NCI-H2081 (cell line): ENCODE measurements at places on chromosomes 1 and 21.

GRCh38 chr1:226626577-226626956 is 78.0 kb downstream of the STUM start:
- peak; percentile 19 for DNase-seq

DNA sequence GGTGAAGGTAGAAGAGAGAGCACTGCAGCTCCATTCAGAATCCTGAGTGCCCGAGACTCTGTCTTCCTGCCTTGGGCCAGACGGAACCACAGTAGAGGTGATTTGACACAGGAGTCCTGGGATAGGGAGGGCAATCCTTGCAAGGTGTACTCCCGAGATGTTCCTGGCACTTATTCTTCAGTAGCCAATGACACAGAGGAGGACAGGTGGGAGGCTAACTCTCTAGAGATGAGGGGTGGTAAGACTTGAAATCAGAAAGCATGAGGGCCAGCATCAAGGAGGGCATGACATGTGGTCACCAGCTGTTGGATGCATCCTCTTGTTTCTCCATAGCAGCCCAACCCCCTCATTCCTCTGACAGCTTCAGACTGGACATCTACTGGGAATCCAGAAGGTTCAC is 56.3 kb downstream of the CSMD2 start:
- DNase-seq: no peak

DNA sequence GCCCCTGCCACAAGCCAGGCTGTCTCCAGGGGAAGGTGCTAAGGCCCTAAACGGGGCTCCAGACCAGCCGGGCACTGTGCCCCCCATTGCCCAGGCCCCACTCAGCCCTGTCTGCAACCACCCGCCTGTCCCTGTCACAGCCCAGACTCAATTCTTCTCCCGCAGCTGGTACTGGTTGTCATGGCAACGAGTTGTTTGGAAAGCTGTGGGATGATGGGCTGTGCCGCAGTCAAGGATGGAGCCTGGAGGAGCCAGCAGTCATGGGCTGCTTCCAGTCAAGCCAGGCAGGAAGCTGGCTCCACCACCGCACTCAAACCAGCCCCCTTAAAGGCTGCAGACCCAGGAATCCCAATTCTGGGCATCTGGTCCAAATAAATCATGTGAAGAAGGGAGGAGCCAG is 4.2 kb downstream of the SPOCD1 start:
- DNase-seq: peak; percentile 71

GRCh38 chr1:211908453-211908852 is 77.9 kb upstream of the LPGAT1 start:
- no peak for DNase-seq

DNA sequence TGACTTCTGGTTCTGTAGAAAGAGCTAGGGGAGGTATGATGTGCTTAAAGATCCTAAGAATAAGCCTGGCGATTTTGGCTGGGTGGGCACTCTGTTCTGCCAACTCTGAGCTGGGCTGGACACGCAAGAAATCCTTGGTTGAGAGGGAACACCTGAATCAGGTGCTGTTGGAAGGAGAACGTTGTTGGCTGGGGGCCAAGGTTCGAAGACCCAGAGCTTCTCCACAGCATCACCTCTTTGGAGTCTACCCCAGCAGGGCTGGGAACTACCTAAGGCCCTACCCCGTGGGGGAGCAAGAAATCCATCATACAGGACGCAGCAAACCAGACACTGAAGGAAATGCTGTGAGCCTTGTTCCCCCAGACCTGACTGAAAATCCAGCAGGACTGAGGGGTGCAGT is 93.3 kb downstream of the PAPPA2 start:
- no peak for DNase-seq

DNA sequence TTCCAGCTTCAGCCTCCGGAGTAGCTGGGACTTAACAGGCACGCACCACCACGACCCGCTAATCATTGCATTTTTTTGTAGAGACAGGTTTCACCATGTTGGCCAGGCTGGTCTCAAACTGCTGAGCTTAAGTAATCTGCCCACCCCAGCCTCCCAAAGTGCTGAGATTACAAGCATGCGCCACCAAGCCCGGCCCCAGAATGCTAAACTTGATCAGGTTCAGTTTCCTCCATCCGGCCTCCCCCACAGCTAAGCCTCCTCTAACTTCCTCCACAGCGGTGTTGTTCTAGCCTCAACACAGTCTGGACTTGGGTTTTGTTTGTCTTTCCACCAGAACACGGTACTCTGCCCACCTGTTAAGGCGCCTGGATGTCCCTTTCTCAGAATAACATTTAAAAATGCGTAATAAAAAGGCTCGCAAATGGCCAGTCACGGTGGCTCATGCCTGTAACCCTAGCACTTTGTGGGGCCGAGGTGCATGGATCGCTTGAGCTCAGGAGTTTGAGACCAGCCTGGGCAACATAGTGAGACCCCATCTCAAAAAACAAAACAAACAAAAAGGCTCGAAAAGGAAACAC is 2.4 kb downstream of the PARP1 start:
- no peak for DNase-seq

DNA sequence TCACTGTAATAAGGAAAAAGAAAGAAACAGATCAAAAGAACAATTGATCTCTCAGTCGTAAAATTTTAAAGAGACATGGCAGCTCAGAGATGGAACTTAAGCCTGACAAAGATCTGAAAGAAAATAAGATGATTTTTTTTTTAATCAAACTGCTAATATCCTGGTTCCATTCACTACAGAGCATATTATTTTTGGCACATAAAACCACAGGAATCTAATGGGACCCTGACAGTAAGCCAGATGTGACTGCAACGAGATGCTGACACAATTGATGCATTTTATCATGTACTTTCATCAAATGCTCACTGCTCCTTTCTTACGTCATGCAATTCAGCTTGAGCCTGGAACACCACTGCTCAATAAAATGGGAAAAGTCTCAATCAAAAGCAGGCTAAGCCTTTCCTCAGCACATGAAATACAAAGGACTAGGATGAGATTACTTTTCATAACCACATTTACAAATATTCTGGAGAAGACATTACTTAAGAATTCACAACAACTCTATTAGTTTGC is 16.6 kb downstream of the GPATCH2 start:
- no peak for DNase-seq

DNA sequence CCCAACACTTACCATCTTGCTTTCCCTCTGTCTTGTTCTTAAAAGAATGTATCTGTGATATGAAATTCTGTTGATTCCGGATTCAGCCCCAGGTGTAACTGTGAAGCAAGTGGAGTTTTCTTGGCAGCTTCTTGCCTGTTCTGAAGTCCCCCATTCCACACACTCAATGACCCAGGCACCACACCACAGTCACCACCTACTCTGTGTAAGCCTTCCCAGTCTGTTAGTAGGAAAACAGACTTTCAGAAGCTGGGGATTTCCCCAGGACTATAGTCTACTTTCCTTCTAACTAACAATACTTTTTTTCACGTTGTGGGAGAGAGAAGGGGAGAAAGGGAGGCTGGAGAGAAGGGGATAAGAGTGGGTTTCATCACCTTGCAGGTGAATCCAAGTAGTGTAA is 299.1 kb upstream of the PROX1 start:
- no peak for DNase-seq

DNA sequence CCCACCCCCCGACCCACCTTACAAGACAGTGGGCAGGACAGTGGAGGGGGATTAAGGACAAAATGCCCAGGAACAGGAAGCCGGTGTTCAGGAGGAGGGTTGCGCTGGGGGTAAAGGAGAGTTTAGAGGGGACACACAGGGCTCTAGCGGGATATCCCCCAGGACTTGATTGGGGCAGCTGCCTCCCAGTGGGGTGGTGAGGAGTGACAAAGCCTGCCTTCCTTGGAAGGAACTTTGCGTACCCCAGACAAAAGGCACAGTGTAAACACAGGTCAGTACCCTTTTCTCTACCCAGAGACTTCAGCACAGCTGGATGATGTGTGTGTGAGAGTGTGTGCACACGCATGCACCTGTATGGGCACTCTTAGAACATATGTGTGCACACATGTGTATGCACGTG is 51.7 kb upstream of the BCAR3 start:
- no peak for DNase-seq

GRCh38 chr1:19441048-19441780 is 44.1 kb downstream of the CAPZB start:
- no peak for DNase-seq

- DNase-seq: no peak
These were observed 21.0 kb downstream of the RAD54L start for GRCh38 chr1:46268578-46268977.

DNA sequence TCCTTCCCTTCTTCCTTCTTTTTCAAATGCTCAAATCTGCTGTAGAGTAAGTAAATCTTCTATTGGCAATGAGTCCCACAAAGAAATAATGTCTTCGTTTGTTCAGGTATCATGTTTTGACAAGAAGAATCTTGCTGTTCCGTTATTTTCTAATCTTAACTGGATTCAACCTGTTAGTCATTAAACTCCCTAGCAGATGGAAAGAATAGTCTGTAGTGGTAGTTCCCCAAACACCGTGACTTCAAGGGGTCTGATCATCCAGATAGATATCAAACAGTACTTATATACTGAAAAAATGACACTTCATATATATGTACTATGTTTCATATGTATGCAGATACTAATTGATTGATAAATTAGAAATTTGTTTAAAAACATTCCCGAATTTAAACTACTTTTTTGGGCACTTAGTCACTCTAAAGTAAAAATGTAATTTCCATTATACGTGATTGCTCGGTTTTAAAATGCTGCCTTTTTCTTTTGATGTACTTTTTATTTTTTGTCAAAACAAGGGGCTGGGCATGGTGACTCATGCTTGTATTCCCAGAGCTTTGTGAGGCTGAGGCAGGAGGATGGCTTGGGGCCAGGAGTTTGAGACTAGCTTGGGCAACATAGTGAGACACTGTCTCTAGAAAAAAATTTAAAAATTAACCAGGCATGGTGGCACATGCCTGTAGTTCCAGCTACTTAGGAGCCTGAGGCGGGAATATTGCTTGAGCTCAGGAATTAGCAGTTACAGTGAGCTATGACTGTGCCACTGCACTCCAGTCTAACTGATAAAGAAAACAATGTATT is 335.7 kb upstream of the SNX7 start:
- no peak for DNase-seq

- DNase-seq: no peak
These were observed 4.9 kb downstream of the TRIM46 start for GRCh38 chr1:155178441-155179111.

DNA sequence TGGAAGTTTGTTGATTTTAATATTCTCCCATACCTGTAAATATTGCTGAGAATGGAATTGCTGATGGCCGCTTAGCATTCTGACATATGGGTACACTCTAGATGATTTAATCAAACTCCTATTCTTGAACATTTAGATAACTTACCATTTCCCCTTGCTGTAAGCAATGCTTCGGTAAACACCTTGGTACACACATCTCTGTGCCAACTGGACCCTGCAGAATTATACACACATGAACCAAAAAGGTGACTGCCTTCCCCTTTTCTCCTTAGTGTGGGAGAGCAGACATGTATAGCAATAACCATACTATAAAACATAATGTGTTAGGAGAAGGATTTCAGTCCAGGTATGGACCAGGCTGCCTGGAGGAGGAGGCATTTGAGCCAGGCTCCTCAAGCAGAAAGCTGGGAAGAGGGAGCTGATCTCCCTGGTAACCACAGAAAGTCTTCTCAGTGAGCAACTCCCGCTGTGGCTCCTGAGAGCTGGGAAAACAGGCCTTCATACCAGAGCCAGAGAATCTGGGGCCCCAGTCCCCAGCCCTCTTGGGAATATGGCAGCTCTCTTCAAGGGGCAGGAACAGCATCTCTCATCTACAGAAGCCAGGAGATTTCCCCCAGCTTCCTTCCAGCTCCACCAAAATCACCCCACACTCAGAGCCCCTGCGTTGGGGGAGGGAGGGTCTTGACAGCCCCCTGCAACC is 33.9 kb upstream of the CSF1 start:
- DNase-seq: no peak

DNA sequence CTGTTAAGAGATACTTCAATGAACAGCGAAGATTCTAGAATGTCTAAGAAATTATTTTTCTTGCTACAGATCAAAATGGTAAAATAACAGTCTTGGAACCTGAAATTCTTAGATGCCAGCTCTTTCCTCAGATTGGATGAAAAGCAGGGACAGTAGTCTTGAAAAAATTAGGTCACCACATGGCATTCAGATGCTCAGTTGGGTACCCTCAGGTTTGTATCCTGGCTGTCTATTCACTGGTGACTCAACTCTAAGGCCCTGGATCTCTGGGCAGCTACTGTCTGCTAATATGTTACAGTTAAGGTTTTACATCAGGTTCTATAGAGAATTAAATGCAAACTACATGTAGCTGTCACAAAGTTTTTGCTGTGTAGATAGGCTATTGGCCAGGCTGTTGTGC is 528.9 kb upstream of the ADAMTS5 start:
- DNase-seq: no peak

GRCh38 chr1:38560457-38560856 is 299.1 kb downstream of the RRAGC start:
- no peak for DNase-seq

GRCh38 chr21:38610623-38611251 is 112.5 kb upstream of the ERG start:
- DNase-seq: no peak

DNA sequence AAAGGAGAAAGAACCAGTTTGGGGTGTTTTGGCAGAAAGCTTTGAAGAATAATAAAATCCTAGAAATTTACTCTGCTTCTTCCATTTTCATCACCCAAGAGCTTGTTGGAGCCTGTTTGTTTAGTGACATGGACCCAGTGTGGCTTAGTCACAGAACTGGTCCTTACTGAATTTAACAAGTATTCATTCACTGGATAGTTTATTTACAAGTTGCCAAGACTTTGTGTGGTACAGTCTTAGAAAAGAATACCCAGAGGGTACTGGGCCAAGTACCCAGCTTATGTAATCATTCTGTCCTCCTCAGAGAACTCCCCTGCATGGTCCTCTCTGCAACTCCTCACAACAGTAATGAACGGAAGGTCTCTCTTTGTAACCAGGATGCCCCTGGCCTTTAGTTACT is 16.4 kb downstream of the RAB4A start:
- DNase-seq: no peak

- DNase-seq: no peak
These were observed 17.4 kb upstream of the USP24 start for GRCh38 chr1:55232448-55233144.

DNA sequence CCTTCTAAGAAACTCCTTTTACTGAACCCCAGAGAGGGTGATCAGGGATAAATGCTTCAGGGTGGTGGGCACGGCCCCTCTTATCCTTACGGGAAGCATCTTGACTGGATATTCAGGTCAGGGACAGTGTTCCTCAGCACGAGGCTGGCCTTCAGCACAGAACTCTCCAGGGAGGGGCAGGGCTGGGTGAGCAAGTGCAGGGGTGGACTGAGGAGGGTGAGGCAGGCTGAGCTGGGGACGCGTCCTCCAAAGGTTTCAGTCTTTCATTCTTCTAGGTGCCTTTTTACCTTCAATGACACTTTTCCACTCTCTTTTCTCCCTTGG is 52.3 kb downstream of the RASSF5 start:
- DNase-seq: no peak

- no peak for DNase-seq
These were observed 71.7 kb upstream of the TNFSF18 start for GRCh38 chr1:173122344-173122935.

- DNase-seq: no peak
These were observed 119.8 kb upstream of the KCNJ6 start for GRCh38 chr21:38036016-38036415.
